Fibroblast of villous mesenchyme (primary cell): ENCODE measurements at places on chromosomes 1 and 21. TPM values are rescaled to one million over a fixed set of nuclear protein-coding genes. Genes with fewer than 3 reads are reported as not detected.

RGS8 gene
- total RNA-seq: not detected in 2 replicates

SYCP1 gene
- not detected in 2 replicates for total RNA-seq

RGS4 gene
- total RNA-seq: 63.9 and 78.0 TPM in 2 replicates

CD52 gene
- not detected in 2 replicates for total RNA-seq

DLGAP3 gene
- under 0.01 TPM in 2 replicates for total RNA-seq

KIF17 gene
- 0.64 and 2.2 TPM in 2 replicates for total RNA-seq

FMOD gene
- 0.64 and 0.86 TPM in 2 replicates for total RNA-seq

LRRC53 gene
- total RNA-seq: not detected in 2 replicates

S100PBP gene
- total RNA-seq: 32.9 and 46.6 TPM in 2 replicates

LRRC47 gene
- 29.0 and 31.1 TPM in 2 replicates for total RNA-seq

SH2D2A gene
- not detected in 2 replicates for total RNA-seq

SELENBP1 gene
- total RNA-seq: 23.3 and 27.7 TPM in 2 replicates

DMBX1 gene
- total RNA-seq: not detected in 2 replicates

CREG1 gene
- total RNA-seq: 22.9 and 34.1 TPM in 2 replicates

ZBTB8B gene
- total RNA-seq: not detected in 2 replicates

MRPL55 gene
- 39.3 and 48.0 TPM in 2 replicates for total RNA-seq

CFHR2 gene
- total RNA-seq: not detected in 2 replicates

MKNK1 gene
- total RNA-seq: 14.7 and 19.6 TPM in 2 replicates

SSR2 gene
- total RNA-seq: 381 and 386 TPM in 2 replicates

TRIM67 gene
- total RNA-seq: not detected in 2 replicates

EDARADD gene
- total RNA-seq: 0.32 and 0.43 TPM in 2 replicates

AMIGO1 gene
- 0.97 and 3.5 TPM in 2 replicates for total RNA-seq

SLAMF7 gene
- total RNA-seq: not detected in 2 replicates

ERRFI1 gene
- 34.8 and 70.4 TPM in 2 replicates for total RNA-seq

OR2L3 gene
- not detected in 2 replicates for total RNA-seq

NPPB gene
- 3.9 and 4.7 TPM in 2 replicates for total RNA-seq

NBPF26 gene
- total RNA-seq: 11.9 and 32.8 TPM in 2 replicates

NKAIN1 gene
- not detected in 2 replicates for total RNA-seq

SYF2 gene
- 19.3 and 28.9 TPM in 2 replicates for total RNA-seq

IL6R gene
- total RNA-seq: 11.6 and 30.2 TPM in 2 replicates

FABP3 gene
- 54.8 and 89.9 TPM in 2 replicates for total RNA-seq

GBP6 gene
- under 0.01 TPM in 1 of 2 replicates, not detected in the other for total RNA-seq

AIRE gene
- total RNA-seq: under 0.01 TPM in 1 of 2 replicates, not detected in the other

TACSTD2 gene
- 0.97 and 17.7 TPM in 2 replicates for total RNA-seq

CRYZL1 gene
- 20.0 and 28.1 TPM in 2 replicates for total RNA-seq

THEM5 gene
- not detected in 2 replicates for total RNA-seq

LRRC71 gene
- total RNA-seq: not detected in 2 replicates

STYXL2 gene
- total RNA-seq: not detected in 2 replicates

FAM72D gene
- total RNA-seq: 0.32 and 0.43 TPM in 2 replicates

CAMK1G gene
- 2.6 and 9.1 TPM in 2 replicates for total RNA-seq

PRDM16 gene
- under 0.01 and 1.7 TPM in 2 replicates for total RNA-seq

PTGER3 gene
- total RNA-seq: 0.86 and 0.97 TPM in 2 replicates

OLFML2B gene
- 4.8 and 5.2 TPM in 2 replicates for total RNA-seq

CR1L gene
- total RNA-seq: not detected in 2 replicates

HRNR gene
- not detected in 2 replicates for total RNA-seq

ZNF326 gene
- 9.3 and 12.1 TPM in 2 replicates for total RNA-seq

HPDL gene
- 1.3 and 1.6 TPM in 2 replicates for total RNA-seq

SPSB1 gene
- total RNA-seq: 20.7 and 48.6 TPM in 2 replicates

CACNA1S gene
- total RNA-seq: not detected in 2 replicates

SERINC2 gene
- total RNA-seq: 13.5 and 21.2 TPM in 2 replicates

SMCP gene
- not detected in 2 replicates for total RNA-seq

PGLYRP3 gene
- not detected in 2 replicates for total RNA-seq

TIAM1 gene
- 0.32 and 0.43 TPM in 2 replicates for total RNA-seq

ADAMTS5 gene
- 12.6 and 28.5 TPM in 2 replicates for total RNA-seq

AADACL3 gene
- total RNA-seq: not detected in 2 replicates

KCND3 gene
- total RNA-seq: 1.3 and 1.7 TPM in 2 replicates
